ENCODE measurements at places on chromosomes 5 and 9.
A peak's percentile ranks its signal among the peaks of the same experiment; 100 is the strongest.

DNA sequence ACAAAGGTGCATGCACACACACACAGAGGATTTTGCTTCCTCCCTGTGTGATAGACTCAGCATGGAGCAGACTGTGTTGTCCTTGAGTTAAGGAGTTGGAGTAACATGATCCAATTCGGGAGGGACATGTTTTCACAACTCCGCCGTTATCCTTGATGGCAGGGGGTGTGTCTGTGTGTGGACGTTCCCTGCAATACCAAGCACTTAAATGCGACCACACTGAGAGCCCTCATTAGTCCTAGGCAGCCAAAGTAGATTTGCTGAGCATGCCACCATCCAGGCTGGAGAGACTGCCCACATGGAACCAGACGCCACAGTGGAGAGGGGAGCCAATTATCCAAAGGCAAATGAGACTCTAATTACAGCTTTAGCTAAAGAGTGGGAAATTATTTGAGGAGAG is 140.1 kb downstream of the DOCK2 start:
- DNase-seq, result no peak

GRCh38 chr5:170441393-170441784 is 52.2 kb upstream of the KCNMB1 start:
- no peak for DNase-seq

GRCh38 chr9:129889941-129890717 is 54.9 kb downstream of the USP20 start:
- DNase-seq, result peak; percentile 45

DNA sequence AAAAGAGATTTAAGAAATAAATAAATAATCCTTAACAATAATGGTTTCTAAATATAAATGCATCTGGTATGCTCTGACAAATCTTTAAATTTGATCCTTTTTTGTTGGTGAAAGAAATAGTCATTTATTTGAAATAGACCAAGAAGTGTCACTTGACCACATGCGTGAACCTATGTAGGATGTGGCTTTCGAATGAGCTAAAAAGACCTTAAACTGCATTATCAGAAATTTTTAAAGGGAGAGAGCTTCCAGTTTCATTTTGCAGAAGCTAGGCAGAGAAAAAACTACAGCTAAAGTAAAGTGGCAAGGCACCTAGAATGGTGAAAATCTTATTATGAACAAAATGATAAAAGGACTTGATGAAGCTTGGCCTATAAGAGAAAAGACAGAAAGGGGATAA is 309.2 kb upstream of the EFNA5 start:
- no peak for DNase-seq

- no peak for DNase-seq
Measured at GRCh38 chr5:137188566-137188965, 310.6 kb downstream of the SPOCK1 start.

DNA sequence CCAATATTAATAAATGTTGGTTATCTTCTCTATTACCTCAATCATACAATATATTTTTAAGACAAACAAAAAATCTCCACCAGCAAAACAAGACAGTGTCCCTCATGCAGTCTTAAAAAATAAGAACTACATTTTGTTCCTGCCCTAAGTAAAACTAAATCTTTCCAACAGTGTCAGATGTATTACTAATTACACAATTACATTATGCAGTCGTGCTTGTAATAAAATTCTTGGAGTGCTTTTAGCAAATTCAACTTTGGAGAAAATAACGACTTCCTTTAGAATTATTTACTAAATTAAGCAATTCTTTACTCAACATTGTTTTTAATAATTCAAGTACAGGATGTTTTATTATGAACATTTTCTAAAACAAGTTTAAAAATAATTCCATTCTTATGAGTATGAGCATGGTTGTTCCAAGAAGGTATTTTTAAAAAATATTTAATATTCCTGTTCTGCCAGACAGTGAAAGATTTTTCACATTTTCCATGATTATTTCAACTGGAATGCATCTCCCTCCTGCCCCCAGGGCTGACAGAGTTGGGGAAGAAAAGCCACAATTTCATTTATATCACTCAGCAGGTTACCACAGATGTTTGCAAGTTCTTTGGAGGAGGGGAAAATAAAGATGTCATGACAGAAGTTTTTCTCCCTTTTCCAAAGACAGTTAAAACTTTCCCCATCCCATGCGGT is 137.9 kb downstream of the FAM114A2 start:
- no peak for DNase-seq

- DNase-seq, result no peak
Measured at GRCh38 chr9:86983620-86984259, 36.4 kb upstream of the GAS1 start.

GRCh38 chr5:54103871-54104270 is 206.5 kb downstream of the ARL15 start:
- DNase-seq, result no peak

- DNase-seq, result no peak
Measured at GRCh38 chr5:158376679-158377078, 517.7 kb upstream of the CLINT1 start.

DNA sequence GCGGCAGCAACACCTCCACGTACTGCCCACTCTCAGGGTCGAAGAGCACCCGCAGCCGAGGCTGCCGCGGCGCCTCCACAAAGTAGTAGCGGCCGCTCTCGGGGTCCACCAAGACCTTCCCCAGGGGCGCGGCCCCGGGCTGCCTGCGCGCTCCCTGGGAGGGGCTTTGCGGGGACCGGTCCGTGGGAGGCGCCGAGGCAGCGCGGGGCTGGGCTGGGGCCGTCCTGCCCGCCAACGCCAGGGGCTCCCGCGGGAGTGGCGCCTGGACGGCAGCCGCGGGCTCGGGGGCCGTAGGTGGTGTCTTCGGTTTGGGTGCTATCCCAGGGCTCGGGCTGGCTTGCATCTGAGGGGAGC is 2.6 kb upstream of the MZB1 start:
- no peak for DNase-seq

- DNase-seq, result no peak
Measured at GRCh38 chr9:98488571-98489312, 220.0 kb downstream of the GABBR2 start.

- no peak for DNase-seq
Measured at GRCh38 chr5:109326919-109327318, 82.9 kb downstream of the PJA2 start.

DNA sequence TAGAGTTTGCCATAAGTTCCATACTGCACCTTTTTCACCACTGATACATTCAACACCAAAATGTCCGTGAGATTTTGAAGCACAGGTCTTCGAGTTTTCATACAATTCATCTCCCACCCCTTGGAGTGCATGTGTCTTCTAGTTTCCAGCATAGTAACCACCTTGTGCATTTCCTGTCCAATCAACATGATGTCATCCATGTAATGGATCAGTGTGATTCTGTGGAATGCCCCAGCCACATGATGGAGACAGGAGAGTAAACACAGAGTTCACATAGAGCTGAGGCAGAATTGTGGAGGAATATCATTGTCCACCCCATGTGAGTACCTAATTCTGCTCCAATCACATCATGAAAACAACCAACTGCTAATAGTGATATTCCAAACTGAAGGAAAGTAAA is 441.5 kb upstream of the CDH6 start:
- no peak for DNase-seq

GRCh38 chr5:78492224-78492623 is 131.8 kb downstream of the SCAMP1 start:
- no peak for DNase-seq

DNA sequence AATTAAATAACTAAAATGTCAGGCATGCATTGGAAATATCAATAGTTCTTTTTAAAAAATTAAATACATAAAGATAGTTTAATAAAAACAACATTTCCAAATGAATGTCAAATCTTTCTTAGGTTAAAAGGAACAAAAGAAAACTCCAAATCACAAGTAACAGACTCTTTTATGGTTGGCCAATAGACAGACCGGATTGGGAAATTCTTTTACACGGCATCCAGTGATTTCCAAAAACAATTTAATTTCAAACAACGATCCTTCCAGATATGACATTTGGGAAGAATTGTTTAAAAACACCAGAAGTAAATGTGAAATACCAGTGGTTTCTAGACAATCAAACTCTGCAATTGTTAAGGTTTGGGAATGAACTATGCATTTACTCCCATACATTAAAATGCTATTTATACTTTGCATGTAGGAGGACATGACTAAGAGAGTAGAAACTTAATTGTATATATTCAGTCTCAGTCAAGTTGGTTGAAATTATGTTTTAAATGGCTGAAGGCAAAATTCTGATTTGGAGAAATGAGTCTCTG is 32.8 kb downstream of the ZNF474 start:
- DNase-seq, result no peak

DNA sequence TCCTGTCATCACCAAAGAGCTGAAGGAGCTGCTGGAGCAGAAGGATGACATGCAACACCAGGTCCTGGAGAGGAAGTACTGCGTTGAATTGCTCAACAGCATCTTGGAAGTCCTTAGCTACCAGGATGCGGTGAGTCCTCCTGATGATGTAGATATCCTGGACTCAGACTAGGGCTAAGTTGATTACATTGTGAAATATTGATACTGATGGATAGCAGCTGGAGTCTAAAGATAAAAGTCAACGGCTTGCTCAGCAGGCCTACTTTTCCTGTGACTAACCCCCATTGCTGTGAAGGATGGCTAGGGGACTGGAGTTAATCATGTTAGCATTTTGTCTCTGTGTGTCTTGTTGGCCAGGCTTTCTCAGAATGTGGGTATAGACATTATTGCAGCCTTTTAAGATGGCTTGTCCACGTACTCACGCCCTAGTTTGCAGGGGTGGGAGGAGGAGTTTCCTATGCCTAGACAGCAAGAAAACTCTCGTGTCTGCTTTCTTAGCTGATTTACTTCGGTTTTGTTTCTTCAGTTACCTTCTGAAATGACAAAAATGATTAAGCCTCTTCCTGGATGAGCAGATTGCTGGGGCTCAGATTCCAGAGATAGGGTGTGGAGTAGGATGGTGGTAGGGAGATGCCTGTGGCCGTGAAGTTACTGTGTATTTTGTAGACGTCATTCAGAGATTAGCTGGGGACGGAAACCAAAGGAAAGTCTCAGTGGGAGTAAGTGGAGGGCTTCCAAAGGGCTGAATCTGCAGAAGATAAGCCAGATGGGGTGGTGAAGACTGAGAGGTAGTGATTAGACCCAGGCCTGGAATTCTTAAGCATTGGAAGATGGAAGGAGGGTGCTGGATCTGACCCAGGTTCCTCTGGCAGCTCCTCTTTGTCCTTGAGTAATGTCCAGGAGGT is 166.3 kb downstream of the DOCK2 start:
- no peak for DNase-seq

- DNase-seq, result no peak
Measured at GRCh38 chr5:151739939-151740335, 18.5 kb downstream of the ATOX1 start.

DNA sequence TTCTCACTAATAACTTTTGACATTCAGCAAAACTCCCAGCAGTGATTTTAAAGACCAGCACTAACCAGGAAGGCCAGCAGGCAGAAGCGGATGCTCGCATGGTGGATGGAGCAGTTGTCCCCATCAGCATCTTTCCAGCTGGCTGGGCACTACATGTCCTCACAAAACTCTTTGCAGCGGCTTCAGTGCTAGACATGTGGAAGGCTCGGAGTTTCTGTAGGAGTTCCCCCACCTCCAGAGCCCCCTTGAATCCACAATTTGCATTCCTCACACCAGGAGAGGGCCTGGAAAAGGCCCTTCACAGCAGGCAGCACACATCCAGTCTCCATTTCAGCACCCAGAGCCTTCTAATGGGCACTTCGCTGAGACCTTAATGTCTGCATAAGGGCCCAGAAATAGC is 85.6 kb downstream of the APTX start:
- no peak for DNase-seq

DNA sequence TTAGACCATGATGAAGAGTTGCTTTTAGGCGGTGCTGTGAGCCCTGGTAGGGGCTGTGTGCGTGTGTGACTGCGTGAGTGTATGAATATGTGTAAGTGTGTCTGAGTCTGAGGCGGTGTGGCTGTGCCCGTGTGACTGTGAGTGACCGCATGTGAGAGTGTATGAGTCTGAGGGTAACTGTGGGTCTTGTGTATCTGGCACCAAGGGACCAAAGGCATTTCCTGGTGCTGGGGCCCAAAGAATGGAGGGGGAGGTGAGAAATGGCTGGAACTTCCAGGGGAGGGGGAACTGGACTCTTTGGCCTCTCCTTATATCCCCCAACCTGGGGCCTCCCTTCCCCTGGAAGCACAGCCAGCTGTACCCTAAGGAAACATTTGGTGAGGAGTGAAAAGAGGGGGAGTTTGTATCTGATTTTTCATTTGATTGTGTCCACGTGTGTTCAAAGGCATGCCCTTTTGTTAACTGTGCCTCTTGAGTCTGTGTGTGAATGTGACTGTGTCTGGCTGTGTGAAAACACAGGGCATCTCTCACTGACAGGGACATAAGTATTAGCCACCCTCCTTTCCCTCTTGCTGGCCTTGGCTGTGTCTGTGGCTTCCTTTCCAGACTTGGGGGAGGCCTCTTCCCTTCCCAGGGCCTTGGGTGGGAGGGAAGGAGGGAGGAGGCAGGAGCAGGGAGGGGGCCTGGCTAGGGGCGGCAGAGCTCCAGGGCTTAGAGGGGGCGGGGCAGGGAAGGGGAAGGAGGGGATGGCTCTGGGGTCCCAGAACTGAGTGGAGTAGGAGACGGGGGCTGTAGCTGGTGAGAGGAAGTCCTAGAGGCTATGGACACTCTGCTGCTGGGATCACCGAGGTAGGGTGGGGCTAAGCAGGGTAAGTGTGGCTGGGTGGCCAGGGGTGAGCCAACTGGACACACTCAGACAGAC is 1.4 kb downstream of the IL11RA start:
- no peak for DNase-seq
